ENCODE measurements at places on chromosomes 1 and 21.
A peak's percentile ranks its signal among the peaks of the same experiment; 100 is the strongest.

- no peak for DNase-seq
These were observed 5.8 kb upstream of the SPRR5 start for GRCh38 chr1:152941037-152941711.

GRCh38 chr1:183194527-183195141 is 8.6 kb downstream of the LAMC2 start:
- DNase-seq = no peak

DNA sequence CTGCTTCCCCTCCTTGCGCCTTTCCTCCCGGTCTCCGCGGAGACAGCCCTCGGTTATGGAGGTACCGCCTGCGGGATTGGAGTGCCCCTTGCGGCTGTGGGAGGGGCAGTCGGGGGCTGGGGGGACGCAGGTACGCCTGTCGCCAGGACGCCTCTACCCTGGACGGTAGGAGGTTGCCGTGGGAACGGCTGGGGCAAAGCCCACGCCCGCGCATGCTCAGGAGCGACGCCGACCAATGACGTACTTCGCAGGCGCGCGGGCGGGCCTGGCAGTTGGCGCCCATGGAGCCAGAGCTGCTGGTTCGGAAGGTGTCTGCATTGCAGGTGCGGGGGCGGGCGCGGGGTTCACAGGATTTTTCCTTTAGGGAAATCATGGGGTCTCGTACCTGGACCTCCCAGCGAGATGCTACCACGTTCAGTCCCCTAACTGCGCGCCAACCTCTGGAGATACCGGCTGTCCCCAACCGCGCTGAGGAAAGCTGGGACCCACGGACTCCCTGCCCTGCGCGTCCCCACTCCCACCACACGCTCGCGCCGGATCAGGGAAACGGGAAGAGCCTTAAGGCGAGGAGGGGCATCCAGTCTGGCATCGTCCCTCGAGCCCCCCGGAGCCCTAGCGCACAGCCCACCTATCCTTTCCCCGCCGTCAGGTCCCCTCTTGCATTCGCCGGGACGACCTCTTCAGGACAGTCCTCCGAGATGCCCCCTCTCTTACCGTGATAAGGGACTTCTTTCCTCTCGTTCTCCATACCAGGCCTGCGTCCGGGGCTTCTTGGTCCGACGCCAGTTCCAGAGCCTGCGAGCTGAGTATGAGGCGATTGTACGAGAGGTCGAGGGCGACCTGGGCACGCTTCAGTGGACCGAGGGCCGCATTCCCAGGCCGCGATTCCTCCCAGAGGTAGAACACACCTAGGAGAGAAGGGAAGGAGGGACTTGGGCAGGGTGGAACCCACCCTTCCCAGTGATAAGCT is at the start of gene IQCC:
IQCC (plus strand) TSS at position 271 of the 970 bp plus-strand sequence; CDS start at position 282, 11 bp downstream.
- peak; percentile 94 for DNase-seq

DNA sequence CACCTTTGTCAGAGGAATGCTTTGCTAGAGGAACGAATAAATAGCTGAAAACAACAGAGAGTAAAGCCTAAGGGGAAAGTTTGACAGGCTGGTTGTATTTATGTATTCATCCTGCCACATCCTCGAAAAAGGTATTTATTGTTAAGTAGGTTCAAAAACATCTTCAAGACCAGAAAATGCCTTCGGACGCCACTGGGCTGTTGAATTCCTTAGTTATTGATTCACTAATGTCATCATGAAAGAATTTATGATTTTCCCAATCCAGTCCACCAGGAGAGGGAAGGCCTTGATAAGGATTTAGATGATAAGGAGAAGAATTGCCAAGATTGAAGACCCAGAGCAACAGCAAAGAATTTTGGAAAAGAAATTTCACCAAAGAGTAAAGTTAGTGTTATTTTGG is 35.2 kb upstream of the MAB21L3 start:
- DNase-seq = no peak

DNA sequence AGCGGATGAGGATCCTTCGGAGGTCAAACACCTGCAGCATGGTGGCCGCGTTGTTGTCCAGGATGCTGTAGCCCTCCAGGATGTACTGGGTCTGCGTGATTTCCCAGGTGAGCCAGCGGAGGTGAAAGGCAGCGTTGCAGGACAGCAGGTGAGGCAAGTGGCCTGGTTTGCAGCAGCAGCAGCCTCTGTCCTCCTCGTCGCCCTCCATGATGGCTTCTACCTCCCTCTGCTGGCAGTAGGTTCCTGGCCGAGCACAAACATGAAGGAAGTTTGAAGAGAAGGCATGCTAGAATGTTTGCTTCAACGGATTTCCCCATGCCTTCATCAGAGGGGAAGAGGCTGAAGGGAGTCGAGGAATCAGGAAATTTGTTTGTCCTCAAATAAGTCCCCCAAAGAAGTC is 74.7 kb downstream of the NTPCR start:
- no peak for DNase-seq

- no peak for DNase-seq
These were observed 21.9 kb downstream of the LGALS8 start for GRCh38 chr1:236545621-236546169.

GRCh38 chr1:64572222-64572900 is 102.4 kb downstream of the CACHD1 start:
- peak; percentile 69 for DNase-seq

DNA sequence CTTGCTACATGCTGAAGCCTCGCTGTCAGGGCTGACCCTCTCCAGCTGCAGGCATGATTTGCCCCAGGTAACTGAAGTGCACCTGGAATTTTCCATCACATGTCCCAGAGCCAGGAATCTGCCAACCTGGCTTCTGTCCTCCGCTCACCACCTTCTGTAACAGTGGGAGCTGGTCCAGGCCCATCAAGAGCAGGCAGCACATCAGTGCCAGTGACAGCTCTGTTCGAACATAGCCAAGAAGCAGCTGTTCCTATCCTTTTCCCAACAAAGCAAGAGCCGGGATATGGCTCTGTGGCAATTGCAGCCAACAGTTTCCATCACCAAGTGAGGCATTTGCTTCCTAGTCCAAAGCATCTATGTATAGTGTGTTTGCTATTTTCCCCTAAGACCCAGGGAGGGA is 42.2 kb upstream of the KANK4 start:
- DNase-seq = no peak

GRCh38 chr1:243548516-243548915 is 292.7 kb downstream of the SDCCAG8 start:
- no peak for DNase-seq

DNA sequence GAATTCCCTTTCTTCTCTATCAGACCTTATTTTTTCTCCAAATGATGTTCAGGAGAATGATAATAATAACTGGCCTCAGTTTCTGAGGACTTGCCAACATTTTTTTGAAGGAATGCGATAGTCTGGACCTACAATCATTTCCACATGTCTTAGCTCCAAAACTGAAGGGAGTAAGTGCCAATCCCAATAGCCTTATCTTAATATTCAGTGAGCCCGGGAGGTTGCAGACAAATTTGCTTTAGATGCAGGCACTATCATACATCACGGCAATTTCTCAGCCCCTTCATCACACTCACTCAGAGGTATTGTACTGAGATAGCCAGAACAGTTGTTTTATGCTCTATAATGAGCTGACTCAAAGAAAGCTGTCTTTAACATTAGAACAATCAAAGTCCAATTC is 796.9 kb downstream of the ADGRL2 start:
- DNase-seq = no peak

DNA sequence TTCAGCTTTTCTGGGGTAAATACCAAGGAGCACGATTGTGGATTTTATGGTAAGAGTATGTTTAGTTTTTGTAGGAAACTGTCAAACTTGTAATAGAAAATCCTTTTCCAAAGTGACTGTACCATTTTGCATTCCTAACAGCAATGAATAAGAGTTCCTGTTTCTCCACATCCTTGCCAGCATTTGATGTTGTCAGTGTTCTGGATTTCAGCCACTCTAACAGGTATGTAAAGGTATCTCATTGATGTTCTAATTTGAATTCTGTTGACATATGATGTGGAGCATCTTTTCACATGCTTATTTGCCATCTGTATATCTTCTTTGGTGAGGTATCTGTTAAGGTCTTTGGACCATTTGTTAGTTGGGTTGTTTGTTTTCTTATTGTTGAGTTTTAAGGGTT is 50.3 kb upstream of the RGS2 start:
- no peak for DNase-seq

DNA sequence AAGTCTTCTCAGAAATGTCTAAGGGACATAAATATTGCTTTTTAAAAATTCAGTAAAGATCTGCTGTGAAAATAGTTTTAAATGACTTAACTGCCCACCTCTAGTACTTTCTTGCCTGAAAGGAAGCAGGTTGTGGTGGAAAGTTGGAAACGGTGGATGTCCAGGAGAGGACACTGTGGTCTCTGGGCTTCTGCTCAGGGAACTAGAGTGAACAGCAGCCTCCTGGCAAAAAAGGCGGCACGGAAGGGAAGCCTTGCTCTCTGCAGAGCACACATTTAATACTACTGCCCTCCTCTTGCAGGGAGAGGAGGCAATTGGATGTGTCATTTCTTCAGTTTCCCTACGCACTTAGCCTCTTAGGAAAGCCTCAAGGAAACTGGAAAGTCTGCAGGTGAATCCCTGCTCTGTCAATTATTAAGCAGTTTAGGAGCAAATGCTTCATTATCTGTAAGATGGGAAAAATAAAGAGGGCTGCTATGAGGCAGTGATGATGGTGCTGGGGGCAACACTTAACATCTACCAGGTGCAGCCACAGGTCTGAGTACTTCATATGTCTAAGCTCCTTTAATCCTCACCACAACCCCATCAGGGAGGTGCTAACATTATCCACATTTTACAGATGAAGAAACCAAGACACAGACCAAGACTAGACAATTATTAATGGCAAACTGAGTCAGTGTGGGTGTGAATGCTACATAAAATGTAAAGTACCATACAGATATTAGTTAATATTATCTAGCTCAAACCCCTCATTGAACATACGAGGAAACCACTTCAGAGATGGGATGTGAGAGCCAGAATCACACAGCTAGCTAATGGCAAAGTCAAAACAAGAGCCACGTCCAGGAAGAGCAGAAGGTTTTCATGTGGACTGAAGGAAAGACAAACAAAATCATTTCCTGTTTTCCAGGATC is 108.9 kb upstream of the ADAR start:
- DNase-seq = no peak

GRCh38 chr1:21397813-21398188 is 42.1 kb upstream of the NBPF3 start:
- no peak for DNase-seq

DNA sequence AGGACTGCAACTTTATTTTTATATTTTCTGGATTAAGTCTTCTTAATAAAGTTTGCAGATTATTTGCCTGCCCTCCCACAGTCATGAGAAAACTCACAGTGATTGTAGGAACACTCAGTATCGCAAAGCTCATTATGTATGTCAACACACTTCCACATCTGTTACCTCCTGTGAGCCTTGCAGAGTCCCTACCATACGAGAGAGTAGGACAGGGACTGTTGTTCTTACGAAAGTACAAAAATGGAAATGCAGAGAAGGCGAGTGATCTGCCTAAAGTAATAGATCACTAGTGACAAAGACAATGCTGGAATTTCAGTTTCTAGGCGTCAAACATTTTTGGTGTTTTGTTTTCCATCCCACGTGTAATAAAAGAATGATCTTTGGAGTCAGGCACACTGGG is 131.7 kb downstream of the SYT2 start:
- DNase-seq = no peak

DNA sequence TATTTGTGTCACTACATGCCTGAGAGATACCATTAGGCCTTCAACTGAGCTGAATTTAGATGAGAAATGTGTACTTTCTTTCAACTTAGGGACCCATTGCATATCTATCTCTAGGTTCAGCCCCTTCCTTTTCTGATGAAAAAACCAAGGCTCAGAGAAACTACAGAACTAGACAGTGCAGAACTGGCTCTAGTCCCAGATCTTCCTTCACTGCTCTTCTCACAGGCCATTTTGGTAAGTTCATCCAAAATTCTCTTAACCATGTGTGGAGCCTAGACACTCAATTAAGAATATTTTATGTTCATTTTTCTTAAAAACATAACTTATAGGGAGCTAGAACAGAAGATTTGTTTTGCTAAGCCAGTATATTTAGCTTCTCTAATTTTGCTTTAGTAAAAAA is 128.9 kb downstream of the ASTN1 start:
- no peak for DNase-seq

DNA sequence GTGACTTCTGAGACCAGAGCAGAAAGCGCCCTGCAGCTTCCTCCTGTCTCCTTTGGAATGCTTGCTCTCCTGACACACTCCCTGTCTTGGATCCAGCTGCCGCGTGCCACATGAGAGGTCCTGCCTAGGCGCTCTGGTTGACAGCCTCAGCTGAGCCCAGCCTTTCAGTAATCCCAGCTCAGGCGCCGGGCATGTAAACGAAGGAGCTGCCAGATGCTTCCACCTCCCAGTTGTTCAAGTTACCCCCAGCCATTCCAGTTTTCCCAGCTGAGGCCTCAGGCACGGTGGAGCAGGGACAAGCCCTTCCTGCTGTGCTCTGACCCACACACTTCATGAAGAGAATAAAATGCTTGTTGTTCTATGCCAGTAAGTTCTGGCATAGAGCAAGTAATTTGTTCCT is 14.3 kb upstream of the CD34 start:
- no peak for DNase-seq

- no peak for DNase-seq
These were observed 12.8 kb downstream of the ZFP69B start for GRCh38 chr1:40462956-40463590.

DNA sequence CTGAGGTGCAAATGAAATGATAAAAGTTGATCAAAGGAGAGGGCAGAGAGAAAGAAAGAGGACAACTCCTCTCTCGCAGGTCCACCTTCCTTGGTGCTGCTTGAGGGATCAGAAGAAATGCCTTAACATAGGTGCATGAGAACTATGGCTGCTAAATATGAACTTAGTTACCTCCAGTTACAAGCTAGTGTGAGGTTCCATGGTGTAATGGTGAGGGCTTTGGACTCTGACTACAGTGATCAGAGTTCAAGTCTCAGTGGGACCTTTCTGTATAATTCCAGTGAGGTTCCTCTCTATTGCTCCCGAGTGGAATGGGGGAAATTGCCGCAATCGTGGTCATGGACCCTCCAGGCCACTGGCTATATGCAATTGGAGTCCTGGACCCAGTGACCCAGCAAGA is 387.3 kb downstream of the FAM72C start:
- no peak for DNase-seq

DNA sequence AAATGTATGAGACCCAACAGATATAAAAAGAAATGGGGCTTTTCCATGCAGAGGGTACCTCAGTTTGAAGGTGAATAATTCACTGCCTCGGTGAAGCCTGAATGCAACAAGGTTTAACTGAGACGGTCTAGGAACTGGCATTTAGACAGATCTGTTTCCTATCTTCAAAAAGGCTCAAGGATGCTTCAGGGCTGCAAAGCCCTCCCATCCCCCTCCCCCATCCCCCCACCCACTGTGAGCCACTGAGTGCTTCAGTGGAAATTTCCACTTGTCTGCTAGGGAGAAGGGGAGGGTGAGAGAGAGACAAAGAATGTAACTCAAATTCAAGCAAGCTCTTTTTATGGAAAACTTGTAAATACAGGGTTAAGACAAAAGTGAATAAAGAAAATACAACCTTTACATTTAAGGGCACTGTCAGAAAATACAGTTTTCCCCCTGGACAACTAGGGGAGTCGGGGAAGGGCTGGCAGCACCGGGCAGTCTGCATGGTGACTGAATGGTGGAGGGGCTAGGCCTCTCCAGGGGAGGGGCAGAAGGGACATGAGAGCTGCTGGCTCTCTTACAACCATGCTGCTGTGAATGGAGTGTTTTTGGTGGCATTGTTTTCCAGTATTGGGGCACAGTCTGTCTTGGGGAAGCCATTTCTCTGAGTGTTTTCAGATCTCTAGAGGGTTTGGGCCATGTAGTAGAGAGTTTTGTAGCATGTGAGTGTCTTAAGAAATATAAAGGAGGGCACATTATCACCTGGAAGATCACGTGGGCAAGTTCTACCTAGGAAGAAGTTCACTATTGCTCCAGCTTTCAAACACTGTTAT is 56.7 kb downstream of the MRPS6 start:
- no peak for DNase-seq
